ENCODE measurements at places on chromosomes 1 and 21.

DNA sequence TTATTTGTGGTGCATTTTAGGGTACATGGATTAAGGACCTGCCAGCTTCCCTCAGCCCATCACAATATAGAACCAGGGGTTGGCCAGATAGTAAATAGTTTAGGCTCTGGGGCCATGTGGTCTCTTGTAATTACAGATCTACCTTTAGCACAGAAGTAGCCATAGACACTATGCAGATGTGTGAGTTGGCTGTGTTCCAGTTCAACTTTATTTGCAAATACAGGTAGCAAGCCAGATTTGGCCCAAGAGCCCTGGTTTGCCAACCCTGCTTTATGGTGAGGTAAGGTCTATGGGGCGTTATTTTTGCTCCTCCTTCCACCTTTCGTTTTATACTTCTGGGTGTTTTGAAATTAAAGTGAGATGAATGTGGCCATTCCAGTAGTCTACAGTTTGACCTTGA is 48.7 kb downstream of the MRPS6 start:
- no peak for DNase-seq

DNA sequence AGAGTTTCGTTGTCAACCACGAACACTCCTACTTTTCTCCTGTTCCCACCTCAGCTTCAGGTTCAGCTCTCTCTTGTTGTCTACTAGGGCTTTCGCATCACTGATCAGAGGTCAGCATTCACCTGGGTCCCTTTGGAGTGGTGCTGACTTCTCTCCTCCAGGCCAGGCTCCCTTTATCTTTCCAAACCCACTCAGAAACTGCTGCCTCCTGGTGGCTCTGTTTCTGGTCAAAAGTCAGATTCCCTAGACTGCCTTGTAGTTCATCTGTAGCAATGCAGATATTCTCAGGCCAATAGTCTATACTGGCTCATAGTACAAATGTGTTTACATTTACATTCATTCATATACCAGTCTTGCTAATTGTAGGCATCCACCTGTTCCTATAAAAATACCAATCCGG is 6.4 kb upstream of the ERI3 start:
- no peak for DNase-seq

DNA sequence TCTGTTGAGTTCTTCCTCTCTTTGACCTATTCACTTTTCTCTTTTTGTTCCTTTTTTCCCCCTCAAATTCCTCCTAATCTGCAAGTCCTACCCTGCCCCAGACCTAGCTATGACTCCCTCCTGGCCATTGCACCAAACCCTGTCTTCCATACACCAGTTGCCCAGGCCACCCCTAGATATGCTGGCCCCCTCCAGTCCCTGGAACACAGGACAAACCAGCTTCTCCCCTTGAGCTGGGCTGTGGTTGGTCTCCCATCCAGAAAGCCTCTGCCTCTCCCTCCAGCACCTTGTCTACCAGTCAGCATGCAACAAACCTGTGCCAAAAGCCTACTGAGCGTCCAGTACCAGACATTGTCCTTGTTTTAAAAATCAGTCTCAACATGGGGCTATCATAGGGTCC is 59.4 kb downstream of the ELK4 start:
- DNase-seq = no peak

DNA sequence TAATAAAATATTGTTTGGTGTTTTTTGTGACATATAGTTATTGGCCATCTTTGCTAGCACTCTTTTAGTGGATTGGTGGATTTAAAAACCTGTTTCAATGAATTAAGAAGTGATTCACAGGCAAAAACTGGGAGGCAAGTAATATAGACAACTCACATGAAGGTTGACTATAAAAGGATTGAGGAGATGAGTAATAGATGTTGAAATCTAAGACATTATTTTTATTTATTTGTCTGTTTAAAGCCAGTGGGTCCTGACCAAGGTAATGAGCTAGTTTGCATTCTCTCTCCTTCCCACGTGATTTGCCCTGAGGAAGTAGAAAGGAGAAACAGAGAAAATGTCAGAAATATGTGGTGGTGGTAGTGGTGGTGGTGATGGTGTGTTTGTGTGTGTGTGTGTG is 351.5 kb upstream of the ZP4 start:
- no peak for DNase-seq

DNA sequence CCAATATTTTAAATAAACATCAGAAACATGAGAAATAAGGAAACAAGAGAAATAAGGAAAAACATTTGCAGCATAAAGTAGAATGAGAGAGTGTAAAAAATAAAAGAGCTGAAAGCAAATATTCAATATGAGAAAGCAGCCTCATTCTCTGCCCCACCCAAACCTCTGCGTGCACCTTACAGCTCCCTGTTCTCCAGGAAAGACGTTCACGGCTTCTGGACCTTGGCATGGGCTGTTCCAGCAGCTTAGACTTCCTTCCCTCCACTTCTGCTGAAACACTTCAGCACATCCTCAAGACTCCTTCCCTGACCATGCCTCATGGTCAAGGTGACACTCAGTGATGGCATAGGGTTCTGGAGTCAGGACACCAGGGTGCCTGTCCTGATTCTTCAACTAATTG is 23.3 kb downstream of the ALPL start:
- DNase-seq = no peak

GRCh38 chr1:227621211-227621610 is 57.9 kb downstream of the ZNF678 start:
- DNase-seq = no peak

DNA sequence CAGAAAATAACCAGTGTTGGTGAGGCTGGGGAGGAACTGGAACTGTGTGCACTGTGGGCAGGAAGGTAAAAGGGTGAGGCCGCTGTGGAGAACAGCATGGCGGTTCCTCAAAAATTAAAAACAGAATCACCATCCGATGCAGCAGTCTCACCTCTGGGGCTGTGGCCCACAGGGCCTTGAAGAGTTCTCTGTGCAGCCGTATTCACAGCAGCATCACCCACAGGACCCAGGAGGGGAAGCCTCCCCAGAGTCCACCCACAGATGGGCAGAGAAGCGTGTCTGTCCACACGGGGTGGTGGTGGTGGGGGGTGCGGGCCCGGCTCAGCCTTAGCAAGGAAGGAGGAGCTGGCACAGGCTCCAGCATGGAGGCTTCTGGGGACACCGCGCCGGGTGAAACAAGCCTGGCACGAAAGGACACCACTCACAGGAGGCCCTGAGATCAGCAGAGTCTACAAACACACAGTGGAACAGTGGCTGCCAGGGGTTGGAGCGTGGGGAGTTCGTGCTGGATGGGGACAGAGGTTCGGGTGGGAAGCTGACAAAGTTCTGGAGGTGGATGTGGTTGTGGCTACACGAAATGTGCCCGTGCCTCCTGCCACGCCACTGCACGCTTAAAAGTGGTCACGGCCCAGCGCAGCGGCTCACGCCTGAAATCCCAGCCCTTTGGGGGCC is 11.5 kb downstream of the MORN1 start:
- DNase-seq = no peak

DNA sequence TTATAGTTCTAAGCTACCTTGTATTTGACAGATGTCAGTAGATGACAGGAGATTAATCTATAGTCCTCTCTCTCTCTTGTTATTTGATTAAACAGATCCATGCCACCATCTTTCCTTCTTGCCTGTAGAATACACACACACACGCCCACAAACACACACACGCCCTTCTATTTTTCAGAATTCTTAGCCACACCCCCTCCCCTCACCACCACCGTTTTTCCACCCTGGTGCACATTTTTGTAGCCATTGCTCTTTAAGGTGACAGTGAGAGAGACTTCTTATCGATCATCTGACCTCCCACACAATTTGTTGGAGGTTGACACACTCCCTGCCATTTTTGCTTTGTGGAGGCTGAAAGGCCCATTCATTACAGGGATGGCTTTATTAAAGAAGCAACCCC is 123.2 kb downstream of the NTNG1 start:
- DNase-seq = no peak

GRCh38 chr1:248140846-248141245 is 4.1 kb upstream of the OR2M5 start:
- no peak for DNase-seq

GRCh38 chr1:201476670-201477344 is 7.8 kb upstream of the PHLDA3 start:
- no peak for DNase-seq

DNA sequence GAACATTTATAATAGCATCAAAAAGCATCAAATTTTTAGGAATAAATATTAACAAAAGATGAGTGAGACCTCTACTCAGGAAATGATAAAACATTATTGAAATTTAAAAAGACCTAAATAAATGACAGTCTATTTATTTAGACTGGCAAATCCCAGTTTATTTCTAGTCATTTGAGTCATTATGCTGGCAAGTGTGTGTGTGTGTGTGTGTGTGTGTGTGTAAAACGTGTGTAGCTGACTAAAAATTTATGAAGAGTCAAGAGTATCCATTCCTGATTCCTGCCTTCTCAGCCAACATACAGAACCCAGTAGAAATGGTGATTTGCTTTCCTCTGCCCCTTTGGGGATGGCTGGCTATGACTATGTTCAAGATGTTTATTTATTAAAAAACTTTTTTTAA is 46.2 kb downstream of the OSBPL9 start:
- no peak for DNase-seq

DNA sequence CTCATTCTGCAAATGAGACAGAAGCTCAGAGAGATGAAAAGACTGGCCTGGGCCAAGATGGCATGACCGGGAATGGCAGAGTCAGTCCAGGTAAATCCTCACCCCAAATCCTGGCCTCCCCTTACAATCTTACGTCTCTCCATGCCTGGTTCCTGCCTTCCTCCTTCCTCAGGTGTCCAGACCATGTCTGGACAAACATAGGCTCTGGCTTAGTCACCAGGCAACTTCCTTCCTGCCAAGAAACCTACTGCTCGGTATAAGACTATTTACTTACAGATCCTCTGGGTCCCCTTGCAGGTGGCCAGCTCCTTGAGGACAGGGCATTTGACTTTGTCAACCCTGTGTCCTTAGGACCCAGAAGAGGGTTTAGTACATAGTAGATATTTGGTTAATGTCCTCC is 69.4 kb upstream of the ROR1 start:
- DNase-seq = no peak

- DNase-seq = no peak
Measured at GRCh38 chr1:24893431-24893830, 36.6 kb downstream of the RUNX3 start.

DNA sequence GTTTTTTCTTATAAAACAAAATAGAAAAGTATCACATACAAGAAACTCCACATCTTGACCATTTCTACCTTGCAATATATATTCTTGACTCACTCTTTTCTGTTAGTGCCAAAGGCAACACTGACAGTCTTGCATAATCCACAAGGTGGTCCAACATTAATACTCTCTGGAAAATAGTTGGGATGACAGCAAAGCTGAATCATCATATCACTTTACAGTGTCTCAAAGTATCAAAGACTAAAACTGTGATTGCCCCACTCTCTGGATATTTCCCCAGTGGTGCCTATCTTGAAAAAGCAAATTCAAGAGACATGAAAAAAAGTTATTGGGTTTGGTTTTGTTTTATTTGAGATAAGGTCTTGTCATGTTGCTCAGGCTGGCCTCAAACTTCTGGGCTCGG is 14.6 kb upstream of the TGFBR3 start:
- no peak for DNase-seq

- peak; percentile 10 for DNase-seq
Measured at GRCh38 chr1:24904731-24905354, 25.2 kb downstream of the RUNX3 start.

- DNase-seq = no peak
Measured at GRCh38 chr1:169508432-169509338, 22.9 kb upstream of the SLC19A2 start.

GRCh38 chr1:61201035-61201434 is 118.7 kb downstream of the NFIA start:
- no peak for DNase-seq

DNA sequence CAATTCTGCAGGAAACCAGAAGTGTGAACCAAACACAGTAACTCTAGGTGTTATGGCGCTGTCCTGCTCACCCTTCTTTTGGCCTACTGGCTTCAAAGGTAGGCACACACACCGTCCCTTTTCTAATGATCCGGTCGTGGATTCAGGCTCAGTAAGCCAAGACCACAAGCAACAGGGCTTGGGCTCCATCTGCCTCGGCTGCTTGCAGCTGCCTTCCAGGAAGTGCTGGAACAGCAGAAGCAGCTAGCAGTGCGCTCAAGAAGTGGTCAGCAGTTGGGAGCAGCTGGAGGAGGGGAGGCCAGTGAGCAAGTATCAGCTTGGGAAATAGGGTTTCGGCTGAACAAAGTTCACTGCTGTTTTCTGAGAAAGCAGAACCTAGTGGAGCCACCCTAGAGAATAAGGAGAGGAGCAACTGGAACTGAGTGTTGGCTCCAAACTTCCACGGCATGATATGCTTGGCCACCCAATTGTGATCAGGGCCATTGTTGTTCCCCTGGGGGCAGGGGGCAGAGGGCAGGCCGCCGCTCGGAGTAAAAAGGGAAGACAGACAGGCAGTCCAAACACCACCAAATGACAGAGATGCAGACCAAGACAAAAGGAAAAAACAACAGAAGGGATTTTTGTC is 173.4 kb downstream of the TOMM20 start:
- peak; percentile 37 for DNase-seq

- no peak for DNase-seq
Measured at GRCh38 chr1:238558156-238558555, 667.4 kb upstream of the ZP4 start.

DNA sequence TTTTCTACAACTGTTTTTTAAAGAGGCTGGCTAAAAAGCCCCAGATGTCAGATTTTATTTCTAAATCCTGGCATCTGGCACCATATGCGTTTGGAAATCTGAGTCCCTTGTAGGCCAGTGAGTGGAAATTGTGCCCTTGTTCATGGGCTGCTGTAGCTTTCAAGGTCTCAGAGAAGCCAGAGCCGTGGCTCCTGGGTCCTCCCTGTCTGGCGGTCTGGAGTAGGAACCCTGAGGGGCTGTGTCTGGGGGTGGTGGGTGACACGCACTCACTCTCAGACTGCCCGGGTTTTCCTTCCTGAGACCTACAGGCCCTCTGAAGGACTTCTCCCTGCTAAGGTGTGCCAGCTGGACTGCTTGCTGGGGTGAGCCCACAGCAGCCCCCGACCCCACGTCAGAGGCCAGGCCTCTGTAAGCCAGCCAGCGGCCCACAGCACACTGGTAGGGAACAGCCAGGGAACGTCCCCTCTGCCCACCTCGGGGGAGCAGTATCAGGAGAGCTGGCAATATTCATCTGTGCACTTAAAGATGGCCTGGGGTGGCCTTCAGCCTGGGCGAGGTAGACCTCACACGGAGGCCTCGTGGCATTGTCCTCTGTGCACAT is 151.5 kb downstream of the PEX14 start:
- no peak for DNase-seq

DNA sequence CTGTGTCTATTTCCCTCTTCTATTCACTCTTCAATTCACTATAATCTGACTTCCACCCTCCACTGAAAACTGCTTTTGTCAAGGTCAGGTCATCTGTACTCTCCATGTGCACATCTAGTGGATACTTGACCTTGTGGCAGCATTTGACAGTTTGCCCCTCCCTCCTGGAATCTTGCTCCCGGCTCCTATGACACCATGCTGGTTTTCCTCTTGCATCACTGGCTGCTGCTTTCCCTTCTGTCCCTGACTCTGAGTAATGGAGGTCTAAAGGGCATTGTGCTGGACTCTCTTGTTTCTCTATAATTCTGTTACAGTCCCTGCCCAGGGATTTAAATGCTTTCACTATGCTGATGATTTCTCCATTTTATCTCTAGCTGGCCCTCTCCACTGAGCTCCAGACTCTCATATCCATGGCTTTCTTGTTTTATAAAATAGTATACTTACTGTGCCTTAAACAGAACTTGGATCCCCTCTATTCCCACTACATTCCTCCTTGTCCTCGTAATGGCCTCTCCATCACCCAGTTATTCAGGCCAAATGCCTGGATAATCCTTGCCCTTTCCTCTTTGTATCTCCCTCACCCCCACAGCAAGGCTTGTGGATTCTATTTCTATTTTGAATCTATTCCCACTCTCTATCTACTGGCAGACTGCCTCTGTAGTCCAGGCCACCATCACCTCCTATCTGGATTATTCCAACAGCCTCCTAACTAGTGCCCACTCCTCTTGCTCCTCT is 36.8 kb upstream of the PODN start:
- no peak for DNase-seq

Data from activated CD4-positive, alpha-beta memory T cell treated with anti-CD3 and anti-CD28 coated beads for 36 hours (primary cell).